ENCODE measurements at places on chromosomes 5 and 9.

DNA sequence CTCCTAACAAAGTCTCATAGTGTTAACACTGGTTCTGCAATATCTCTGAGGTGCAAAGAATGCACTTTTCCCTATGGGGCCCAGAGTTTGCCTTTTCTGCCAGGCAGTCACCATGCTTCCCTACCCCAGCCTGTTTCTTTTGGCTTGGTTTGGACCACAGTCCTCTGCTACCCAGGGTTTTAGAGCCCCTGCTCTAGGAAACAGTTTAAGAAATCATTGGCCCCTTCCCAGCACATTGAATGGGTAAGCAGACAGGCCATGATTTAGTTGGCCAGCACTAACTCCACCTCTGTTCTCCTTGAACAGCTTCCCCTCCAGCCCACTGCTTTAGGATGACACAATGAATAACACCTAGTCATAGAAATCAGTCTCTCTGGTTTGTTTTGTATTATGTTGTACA lies 73.2 kb downstream of the UBAP1 start:
- DNase-seq, result no peak

GRCh38 chr5:172523146-172523745 lies 68.9 kb upstream of the SH3PXD2B start:
- no peak for DNase-seq

DNA sequence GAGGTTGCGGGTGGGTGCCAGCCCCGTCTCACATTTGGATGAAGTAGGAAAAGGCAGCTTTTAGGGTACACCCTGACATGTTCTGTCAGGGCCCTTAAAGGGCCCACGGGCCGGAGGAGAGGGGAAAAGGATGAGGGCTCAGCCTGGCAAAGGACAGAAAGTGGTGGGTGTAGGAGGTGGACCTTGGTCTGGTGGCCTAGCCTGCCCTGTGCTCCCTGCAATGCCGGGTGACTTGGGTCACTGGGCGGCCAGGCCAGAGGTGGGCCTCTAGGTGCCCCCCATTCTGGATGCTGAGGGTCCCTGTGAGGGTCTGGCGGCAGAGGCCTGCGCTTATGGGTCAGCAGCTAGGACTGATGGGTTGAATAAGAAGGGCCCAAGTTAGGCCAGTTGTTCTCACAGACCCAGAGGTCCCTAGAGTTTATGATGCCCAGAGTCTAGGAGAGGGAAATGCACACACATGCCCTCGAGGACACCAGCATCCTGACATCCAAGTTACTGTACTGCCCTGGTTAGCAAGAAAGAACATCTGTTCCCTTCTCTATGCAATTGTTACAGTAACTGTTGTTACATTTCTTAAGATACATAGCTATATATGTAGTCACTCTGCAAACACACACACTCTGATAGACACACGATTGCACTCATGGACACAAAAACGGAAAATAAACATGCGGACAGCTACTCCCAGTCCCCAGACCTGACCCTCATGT lies 12.5 kb downstream of the TRIM7 start:
- no peak for DNase-seq

- DNase-seq, result no peak
Observed at GRCh38 chr5:86152988-86153560, 464.7 kb upstream of the COX7C start.

DNA sequence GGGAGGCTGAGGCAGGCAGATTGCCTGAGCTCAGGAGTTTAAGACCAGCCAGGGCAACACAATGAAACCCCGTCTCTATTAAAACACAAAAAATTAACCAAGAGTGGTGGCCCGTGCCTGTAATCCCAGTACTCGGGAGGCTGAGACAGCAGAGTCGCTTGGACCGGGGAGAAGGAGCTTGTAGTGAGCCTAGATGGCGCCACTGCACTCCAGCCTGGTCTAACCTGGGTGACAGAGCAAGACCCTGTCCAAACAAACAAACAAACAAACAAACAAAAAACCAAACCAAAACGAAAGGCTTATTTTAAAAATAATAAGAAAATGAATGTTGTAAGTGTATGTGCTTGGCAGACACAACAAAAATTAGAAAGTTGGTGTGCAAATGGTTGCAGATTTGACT lies 536.3 kb upstream of the PTPRD start:
- DNase-seq, result no peak

DNA sequence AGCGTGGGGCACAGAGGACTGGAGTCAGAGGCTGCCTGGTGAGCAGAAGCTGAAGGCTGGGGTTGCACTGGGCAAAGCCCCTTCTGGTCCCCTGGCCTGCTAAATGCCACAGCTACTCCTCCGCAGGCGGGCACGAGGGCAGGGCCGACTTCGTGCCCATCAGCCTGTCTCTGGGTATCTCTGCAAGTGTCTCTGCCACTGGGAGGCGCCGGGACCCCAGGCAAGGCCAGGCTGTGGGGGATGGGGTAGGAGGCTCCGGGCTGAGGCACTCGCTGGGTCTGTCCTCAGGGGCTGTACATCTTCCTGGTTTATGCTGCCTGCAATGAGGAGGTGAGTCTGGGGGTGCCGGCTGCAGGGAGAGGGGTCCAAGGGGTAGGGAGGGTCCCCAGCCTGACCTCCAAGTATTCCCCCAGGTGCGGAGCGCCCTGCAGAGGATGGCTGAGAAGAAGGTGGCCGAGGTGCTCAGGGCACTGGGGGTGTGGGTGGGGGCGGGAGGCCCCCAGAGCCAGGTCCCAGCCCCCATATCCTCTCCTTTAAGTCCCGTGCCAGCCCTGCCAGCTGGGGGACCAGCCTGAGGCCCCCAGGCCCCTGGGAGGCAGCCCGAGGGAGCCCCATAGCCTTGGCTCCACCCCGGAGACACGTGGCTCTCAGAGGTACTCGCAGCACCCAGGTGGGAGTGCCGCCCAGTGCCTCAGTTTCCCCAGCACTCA lies 25.1 kb downstream of the ADGRD2 start:
- no peak for DNase-seq

GRCh38 chr5:147826361-147826760 lies 5.1 kb downstream of the SPINK1 start:
- DNase-seq, result no peak

- no peak for DNase-seq
Observed at GRCh38 chr5:143922718-143923117, 110.8 kb downstream of the HMHB1 start.

GRCh38 chr5:123916345-123917121 lies 404.6 kb downstream of the CSNK1G3 start:
- DNase-seq, result no peak

DNA sequence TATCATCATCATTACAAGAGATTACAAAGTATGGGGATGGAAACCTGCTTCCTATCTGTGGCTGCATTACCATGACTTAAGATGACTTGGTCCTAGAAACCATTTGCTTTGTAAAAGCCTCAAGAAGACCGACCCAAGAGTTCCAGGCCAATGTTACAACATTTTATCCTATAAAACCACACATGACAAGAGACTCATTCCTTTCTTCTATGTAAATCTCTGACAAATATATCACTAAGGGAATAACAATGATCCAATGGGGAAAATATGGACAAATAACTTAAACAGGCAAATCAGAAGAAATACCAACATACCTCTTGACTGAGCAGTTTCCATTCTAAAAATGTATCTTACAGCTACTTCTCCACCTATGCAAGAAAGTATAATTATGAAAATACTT lies 44.3 kb upstream of the VPS13A start:
- DNase-seq, result no peak

- DNase-seq, result no peak
Observed at GRCh38 chr9:105305856-105306255, 61.4 kb downstream of the SLC44A1 start.

- DNase-seq, result no peak
Observed at GRCh38 chr5:157785801-157786200, 42.3 kb downstream of the LSM11 start.

DNA sequence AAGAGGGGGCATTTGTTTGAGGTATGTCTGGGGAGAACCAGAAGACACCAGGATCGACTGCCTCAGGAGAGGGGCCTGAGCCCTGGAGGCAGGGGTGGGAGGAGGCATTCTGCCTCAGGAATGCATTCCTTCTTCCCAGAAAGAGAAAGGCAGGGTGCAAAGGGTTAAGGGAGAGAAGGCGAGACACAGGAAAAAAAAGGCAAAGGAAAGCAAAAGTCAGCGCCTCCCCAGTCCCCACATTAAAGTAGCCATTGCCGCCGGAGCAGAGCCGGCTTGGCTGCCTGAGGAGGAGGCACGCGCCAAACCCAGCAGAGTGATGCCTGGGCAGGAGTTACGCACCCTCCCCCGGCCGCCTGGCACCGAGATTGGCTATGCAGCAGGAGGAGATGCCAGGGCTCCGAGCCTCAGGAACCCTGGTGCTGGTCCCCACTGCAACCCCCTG lies 123.8 kb upstream of the PHYKPL start:
- DNase-seq, result peak; percentile 65

DNA sequence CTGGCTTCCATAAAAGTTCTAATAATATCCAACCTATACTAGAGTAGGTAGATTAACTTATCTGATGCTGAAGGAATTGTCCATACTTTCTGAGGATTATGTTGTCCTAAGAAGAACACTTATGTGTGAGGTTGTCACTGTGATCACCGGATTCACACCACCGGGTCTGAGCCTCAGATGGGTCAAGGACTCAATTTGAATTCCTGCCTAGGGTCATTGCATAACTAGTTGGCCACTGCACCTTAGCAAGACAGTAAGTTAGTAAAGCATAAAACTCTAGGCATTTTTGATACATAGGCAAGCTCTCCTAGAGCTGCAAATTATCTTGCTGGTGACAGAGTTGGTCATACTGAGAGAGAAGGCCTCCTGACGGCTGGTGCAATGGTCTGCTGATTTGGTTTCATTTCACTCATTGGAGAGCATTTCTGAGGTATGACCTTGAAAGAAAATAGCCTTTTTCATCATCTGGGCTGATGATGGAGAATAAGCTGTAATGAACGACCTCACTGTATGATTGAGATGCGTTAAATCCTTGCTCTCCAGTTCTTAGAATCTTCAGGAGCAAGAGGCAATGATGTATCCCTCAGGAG lies 72.0 kb upstream of the CKMT2 start:
- no peak for DNase-seq

- DNase-seq, result no peak
Observed at GRCh38 chr5:157828944-157829639, 29.9 kb downstream of the CLINT1 start.

DNA sequence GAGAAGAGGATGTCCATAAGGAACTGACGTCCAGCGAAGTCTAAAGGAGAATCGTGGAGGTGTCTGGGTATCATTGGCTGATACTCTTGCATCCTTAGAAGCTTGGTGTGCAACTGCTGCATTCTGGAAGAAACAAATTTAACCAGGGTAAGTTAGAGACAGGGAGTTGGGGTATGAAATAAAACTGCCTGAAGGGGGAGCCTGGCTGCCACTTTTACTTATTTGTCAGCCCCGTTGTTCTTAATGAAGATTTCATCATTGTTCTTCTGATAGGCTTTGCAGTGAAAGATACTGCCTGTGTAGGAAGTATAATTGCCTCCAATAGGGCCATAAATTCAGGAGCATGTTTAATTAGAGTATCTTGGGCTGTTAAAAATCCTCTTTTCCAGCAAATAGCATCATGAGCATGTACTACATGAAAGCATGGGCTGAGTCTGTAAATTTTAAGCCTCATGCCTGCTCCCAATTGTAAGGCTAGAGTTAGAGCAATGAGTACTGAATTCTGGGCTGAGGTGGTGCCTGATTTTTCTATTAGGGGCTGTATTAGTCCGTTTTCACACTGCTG lies 1264.5 kb upstream of the ACO1 start:
- DNase-seq, result no peak

- DNase-seq, result no peak
Observed at GRCh38 chr5:14156650-14157492, 13.7 kb downstream of the TRIO start.

DNA sequence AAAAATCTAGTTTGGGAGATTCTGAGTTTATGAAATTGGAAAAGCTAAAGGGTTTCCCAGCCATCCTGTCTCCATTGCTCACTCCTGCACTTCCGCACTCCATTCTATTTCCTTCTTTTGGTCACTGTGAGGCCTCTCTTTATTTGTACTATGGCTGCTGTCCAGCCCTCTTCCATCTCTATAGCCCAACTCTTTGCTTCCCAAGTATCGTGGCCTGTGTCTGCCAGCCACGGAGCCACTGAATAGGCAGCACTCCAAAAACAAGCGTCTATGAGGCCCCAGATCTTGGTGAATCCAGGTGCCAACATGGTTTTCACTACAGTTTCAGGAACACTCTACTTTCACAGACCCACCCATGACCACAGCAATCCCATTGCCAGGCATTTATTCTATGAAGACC lies 37.2 kb downstream of the GRAMD2B start:
- no peak for DNase-seq

GRCh38 chr5:77129391-77129990 lies 42.4 kb upstream of the ZBED3 start:
- no peak for DNase-seq

DNA sequence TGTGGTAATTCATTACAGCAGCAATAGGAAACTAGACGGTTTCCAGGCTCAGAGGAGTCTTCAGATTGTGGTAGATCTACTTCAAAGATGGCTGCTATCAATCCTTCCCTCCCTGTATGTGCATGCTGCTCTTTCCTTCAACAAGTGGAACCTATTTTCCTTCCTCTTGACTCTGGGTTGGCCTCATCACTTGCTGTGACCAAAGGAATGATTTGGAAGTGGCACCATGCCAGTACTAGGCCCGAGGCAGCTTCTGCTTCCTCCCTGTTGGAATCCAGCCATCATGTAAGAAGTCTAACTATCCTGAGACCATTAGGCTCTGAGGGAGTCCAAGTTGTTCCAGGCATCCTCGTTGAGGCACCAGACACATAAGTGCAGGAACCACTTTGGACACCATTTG lies 46.5 kb upstream of the MCTP1 start:
- no peak for DNase-seq

- no peak for DNase-seq
Observed at GRCh38 chr9:130117816-130118632, 54.2 kb upstream of the NCS1 start.

- DNase-seq, result no peak
Observed at GRCh38 chr5:157547941-157548512, 27.5 kb downstream of the ADAM19 start.

GRCh38 chr9:136060671-136061371 lies 34.3 kb downstream of the NACC2 start:
- no peak for DNase-seq

GRCh38 chr5:58774937-58775336 lies 192.1 kb downstream of the RAB3C start:
- DNase-seq, result no peak

DNA sequence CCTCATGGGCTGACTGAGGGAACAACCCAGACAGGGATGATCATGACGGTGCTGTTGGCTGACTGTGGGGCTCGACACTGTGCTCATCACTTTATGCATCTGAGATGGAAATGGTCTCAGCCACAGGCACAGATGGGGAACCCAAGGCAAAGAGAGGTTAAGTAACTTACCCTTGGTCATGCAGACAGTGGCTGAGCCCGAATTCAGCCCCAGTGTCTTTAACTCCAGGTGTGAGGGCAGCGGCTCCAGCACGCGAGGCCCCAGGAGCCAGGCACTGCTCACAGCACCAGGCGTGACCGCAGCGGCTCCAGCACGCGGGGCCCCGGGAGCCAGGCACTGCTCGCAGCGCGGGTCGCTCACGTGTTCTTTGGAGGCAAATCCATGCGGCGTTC lies 45.3 kb upstream of the FCN1 start:
- no peak for DNase-seq

All from neuronal stem cell (in vitro differentiated cells).